ENCODE measurements at places on chromosomes 6 and 20.

GRCh38 chr6:68476611-68477010, 158.5 kb upstream of the ADGRB3 start:
- DNase-seq: no peak

GRCh38 chr20:39605908-39606307, 643.8 kb downstream of the DHX35 start:
- DNase-seq: no peak

DNA sequence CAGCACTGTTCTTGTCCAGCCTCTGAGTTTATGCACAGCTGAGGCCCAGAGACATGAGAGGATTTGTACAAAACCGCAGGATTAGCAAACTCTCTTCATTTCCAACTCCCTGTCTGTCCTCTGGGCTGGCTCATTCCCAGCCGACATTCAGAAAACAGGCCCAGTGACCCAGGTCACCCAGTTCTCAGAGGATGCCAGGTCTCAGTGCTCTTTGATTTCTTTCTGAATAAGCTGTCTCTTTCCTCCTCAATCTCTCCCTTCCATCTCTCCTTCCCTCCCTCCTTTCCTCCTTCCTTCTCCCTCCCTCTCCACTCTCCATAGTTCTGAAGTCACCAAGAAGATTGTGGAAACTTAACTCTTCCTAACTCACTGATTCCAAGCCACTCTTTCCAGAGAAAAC, 372.7 kb upstream of the SULF2 start:
- no peak for DNase-seq

- no peak for DNase-seq
Observed at GRCh38 chr6:89410788-89411144, 1.3 kb downstream of the RRAGD start.

DNA sequence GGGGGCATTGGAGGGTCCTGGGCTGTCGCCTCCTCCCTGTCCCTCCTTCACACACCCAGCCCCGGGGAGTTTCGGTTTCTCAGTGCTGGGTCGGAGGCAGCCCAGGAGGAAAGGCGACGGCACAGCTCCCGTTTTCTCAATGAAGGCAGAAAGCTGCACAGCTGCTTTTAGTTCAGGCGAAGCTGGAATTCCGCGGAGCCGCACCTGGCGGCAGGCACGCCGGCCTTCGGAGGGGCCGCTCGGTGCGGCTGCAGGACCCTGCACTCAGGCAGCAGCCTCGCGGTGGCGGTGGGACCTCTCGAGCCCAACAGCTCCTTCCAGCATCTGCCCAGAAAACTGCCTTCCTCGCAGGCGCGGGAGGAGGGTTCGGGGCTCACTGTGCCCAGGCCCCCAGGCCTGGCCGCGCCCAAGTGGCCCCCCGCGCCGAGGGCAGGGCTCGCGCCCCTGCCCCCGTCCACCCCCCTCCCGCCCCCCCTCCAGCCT, 4.6 kb downstream of the FOXQ1 start:
- no peak for DNase-seq

- no peak for DNase-seq
Observed at GRCh38 chr6:131288214-131288613, 152.9 kb downstream of the AKAP7 start.

- DNase-seq: no peak
Observed at GRCh38 chr6:88168362-88168761, 2.2 kb upstream of the CNR1 start.

GRCh38 chr6:41584668-41585205, 38.6 kb downstream of the FOXP4 start:
- no peak for DNase-seq

DNA sequence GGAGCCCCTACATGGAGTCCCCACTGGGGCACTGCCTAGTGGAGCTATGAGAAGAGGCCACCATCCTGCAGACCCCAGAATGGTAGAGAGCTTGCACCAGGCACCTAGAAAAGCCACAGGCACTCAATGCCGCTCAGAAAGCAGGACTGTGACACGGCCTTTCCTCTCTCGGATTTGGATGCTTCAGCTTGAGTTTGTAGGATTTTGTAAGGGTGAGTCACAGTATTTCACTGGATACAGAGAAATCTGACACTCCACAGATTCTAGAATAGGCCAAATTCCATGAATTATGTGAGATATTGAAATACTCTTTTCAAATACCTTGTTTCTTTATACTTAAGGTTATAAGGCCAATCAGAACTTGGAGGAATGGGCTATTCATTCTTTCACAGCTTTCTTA, 424.5 kb downstream of the HTR1B start:
- DNase-seq: no peak

- no peak for DNase-seq
Observed at GRCh38 chr6:29726571-29727194, 3.4 kb downstream of the HLA-F start.

DNA sequence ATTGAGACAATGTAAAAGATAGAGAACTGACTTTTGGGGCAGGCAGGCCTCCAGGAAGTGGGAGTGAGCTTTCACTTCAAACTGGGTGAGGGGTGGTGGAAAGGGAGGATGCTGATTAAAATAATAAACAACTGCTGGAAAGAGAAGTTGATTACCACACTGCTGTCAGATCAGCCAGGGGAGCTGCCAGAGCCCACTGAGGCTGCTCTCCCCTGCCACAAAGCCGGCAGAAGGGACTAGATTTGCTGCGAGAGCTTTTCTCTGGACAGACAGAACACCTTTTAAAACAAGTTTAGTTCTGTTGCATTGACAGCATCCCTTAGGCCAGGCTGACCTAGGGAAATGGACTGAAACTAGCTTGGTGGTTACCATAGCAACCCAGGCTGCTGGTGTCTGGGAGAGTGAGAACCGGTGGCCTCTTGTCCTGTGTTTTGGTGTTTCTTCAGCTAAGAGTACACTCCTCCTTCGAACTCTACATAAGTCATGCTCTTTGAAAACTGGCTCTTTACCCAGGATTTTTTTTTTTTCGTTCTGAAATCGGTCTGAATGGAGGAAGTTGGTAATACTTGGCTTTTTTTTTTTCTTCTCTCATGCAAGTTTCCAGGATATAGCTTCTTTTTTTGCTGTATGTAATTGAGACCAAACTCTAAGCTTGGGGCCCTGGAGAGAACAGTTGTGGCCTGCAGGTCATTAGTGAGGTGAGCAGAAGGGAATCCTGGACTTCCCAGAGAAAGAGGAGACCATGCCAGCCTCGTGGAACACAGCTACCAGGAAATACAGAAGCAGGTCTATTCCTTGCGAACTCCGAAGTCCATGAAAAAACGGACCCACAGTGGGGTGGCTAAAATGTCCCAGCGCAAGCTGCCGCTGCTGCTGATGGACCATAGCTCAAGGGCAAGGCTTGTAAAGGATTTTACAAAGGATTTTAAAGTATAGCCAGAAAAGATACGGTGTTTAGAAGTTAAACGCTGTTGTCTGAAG, 374.4 kb downstream of the UTRN start:
- DNase-seq: peak; percentile 0

DNA sequence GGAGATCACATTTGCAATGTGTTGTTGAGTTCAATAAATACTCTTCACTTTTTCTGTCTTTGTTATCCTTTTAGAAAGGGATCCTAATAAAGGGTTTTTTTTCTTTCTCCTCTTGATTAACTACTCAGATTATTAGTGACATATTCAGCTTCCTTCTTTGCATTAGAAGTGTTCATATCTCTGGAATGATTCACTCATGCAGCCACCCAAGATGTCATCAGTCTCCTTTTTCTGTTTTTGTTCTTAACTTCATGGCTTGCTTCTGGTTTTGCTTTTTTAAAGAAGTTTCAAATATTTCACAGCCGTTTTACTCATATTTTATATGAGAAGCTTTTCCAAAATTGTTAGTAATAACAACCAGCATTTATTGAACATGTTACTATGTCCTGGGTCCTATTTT, 187.6 kb downstream of the TMEM242 start:
- no peak for DNase-seq

GRCh38 chr6:108541843-108542759, 18.6 kb upstream of the FOXO3 start:
- DNase-seq: peak; percentile 50

- DNase-seq: no peak
Observed at GRCh38 chr20:36499211-36499610, 42.1 kb upstream of the MYL9 start.

GRCh38 chr6:151430886-151431285, 21.0 kb downstream of the RMND1 start:
- no peak for DNase-seq

- DNase-seq: no peak
Observed at GRCh38 chr20:40646361-40646760, 42.7 kb downstream of the MAFB start.

GRCh38 chr6:112886415-112886814, 539.3 kb downstream of the RFPL4B start:
- DNase-seq: no peak

DNA sequence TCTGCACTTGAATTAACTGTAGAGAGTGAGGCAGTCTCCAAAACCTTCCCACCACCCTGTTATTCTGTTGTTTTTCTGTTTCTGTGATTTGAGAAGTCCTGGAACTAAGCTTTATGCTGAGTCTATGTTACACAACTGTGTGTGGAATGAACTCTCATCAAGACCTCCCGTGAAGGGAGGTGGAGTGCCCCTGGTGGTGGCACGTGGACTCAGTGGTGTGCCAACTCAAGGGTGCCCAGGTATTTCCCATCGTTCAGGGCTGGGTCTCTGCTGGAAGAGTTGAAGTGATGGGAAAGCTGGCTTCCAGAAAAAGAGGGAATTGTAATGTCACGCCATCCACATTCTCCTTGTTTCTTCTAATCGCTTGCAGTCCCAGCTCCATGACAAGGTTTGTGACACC, 374.2 kb downstream of the SMOC2 start:
- DNase-seq: no peak

GRCh38 chr6:141677598-141678211, 455.0 kb upstream of the GJE1 start:
- DNase-seq: no peak

- no peak for DNase-seq
Observed at GRCh38 chr6:33789550-33789895, 593 bp upstream of the LEMD2 start.

GRCh38 chr6:50608421-50608820, 104.9 kb upstream of the TFAP2D start:
- DNase-seq: no peak

DNA sequence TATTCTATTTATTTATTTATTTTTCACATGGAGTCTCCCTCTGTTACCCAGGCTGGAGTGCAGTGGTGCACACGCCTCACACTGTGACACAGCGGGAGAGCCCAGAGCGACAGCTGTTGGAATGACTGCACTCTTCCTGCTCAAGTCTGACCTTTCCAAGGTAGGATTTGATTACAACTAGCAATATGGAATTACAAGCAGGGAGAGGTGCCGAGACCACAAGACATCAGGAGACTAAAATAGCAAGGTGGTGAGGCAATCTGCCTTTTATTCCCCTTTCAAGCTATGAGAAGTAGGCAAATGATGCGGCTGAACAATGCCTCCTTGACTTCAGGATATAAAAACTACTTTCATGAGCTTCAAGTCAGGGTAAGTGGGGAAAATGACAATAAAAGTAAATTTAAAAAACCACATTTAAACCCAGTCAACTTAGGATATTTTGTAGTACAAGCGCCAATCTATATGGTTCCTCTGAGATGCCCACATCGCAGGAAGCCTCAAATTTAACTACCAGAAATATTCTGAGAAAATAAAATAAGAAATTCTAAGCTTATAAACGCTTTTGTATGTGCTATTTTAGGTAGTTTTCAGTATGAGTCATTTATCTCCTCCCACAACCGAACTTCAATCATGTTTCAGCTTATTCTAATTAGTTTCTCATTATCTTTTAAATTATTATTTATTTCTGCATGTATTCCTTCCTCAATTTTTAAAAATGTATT, 146.9 kb upstream of the SGK1 start:
- no peak for DNase-seq

GRCh38 chr20:51125780-51126179, 102.9 kb upstream of the KCNG1 start:
- DNase-seq: no peak

DNA sequence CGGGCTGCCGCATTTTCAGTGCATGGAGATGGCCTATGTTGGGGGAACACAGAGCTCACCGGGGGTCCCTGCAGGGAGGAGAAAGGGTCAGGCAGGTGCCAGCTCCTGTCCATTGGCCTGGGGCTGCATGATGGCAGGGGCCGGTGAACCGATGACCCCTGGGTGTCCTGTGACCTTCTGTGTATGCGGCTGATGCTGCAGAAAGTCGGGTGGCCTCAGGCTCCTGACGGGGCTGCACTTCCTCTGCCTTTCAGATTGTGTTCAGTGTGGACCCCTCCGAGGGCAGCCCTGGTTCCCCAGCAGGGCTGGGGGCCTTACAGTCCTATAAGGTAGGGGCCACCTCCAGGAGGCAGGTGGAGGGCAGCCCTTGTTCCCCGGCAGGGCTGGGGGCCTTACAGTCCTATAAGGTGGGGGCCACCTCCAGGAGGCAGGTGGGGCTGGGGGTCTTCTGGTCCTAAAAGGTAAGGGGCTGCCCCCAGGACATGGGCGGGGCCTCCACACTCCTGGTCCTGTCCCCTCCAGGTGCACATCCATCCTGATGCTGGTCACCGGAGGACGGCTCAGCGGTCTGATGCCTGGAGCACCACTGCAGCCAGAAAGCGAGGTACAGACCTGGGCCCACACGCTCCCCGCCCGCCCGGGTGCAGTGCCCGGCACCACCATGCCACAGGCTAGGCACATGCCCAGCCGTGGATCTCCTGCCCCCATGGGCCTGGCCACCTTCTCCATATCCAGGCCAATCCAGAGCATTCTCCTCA, 11.0 kb upstream of the TNFRSF6B start:
- DNase-seq: no peak

DNA sequence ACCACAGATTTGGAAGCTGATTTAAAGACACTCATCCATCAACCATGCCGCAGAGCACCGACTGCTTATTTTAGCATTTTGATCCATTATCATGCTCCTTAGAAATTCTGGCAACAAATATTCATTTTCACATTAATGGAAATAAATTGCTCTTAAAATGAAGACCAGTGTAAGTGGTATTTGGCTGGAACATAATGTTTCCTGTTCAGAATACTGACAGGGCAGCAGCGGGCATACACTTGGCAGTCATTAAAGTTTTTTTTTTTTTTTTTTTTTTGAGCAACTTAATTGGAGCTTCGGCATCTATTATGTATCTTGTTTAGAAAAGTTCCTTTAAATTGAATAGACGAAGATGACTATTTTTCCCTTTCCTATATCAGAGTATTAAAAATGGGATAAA, 47.4 kb downstream of the MAP3K5 start:
- DNase-seq: no peak

- DNase-seq: no peak
Observed at GRCh38 chr6:22113026-22113766, 183.6 kb downstream of the PRL start.

DNA sequence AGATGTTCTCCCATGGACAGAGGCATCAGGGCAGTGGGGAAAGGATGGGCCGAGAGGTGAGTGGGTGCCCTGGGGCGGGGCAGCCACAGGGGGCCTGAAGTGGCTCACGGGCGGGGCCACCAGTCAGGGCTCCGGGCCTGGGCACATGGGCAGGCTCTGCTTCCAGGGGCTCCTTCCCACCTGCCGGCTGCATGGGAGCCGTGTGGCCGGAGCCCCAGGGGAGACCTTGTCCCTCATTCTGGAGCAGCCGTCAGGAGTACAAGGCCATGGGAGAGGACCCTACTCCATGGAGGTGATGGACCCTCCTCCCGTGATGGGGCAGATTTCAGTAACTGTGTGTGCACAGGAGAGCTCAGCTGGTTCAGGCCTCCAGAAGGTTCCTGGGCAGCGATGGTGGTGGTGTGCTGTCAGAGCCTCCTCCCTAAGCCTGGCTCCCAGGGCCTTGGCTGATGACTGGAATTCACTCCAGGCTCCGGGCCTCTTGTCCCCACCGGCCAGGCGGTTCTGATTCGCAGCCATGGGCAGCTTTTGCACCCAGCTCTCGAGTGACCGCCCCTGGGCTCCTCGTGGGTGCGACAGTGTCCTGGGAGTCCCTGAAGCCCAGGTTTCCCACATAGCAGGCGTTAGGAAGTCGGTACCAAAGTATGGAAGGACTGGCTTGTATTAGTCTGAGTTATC, 6.2 kb downstream of the SLCO4A1 start:
- no peak for DNase-seq

GRCh38 chr6:163189609-163190008, 224.9 kb upstream of the QKI start:
- no peak for DNase-seq
